ENCODE measurements at places on chromosomes 6 and 20.

DNA sequence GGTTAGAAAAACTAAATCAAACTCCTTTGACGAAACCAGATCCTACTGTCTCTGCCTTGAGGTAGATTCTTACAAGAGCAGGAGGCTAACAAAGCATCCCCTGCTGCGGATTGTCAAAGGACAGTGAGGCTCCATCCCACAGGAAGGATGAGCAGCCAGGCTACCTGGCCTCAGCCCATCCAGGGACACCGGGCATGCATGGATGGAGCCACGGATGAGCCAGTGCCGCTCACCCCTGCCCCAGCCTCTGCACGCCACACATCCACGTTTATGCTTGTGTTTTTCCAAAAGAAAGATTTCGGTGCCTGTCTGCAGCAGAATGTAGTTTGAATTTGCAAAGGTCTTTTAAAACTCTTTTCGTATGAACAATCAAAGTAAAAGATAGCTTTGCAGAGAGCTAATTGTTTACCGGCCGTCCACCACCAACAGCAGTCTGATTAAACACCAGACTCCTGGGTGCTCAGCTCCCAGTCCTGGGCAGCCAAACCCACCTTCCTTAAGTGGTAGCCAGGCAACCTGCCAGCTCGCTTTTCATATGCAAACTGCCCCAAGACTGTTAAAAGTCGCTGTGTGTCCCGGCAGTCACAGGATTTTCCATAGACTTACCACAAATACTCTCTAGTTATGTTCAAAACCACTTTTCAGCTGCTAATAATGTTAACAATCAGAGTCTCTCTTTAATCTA, 999 bp downstream of the THBS2 start:
- DNase-seq, result no peak

GRCh38 chr6:131255911-131256310, 120.6 kb downstream of the AKAP7 start:
- no peak for DNase-seq

DNA sequence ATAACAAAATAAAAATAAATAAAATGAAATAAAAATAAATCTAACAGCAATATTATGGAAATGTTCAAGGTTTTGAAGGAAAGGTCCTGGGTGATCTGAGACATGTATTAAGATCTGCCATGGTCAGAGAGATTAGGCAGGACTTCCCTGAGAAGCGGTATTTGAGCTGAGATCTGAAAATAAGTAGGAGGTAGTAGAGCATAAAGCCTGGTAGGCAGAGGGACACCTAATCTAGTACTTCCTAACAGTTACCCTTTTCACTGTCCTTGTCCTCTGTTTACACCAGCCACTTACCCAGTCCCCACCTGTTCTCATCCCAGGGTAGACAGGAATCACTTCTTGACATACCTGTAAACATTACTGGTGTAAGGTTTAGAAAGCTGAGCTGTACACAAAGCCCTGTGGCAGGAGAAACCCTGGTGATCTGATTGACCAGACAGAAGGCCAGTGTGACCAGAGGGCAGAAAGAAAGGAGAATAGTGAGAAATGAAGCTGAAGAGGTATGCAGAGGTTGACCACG, 8.3 kb upstream of the ZNF318 start:
- DNase-seq, result no peak

DNA sequence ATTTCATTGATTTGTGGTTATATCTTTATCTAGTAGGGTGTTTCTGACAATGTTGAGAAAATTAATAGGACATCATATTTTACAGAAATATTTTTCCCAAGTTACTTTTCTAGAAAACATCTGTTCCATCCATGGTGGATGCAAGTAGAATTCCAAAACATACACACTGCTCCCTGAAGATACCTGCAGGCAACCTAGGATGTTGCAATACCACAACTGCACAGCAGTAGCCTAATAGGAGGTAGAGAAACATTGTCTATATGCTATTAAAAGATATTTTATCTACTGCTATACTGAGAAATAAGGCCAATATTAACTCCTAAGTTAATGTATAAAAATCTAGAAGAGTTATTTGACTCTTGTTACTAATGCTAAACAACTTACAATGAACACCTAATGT, 6.8 kb downstream of the ILRUN start:
- no peak for DNase-seq

DNA sequence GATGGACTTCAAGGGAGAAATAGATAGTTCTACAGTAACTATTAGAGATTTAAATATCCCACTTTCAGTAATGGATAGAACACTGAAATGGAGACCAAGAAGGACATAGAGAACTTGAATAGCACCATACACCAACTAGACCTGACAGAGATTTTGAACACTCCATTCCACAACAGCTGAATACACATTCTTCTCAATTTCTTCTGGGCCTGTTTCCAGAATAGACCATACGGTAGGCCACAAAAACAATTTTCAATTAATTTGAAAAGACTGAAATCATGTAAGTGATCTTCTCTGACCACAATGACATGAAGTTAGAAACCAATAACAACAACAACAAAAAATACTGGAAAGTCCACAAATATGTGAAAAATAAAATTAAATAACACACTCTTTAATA, 979.1 kb upstream of the FLRT3 start:
- no peak for DNase-seq

GRCh38 chr20:5354901-5355300, 38.1 kb upstream of the PROKR2 start:
- DNase-seq, result no peak

GRCh38 chr6:56821005-56821432, 133.9 kb upstream of the BEND6 start:
- DNase-seq, result no peak

DNA sequence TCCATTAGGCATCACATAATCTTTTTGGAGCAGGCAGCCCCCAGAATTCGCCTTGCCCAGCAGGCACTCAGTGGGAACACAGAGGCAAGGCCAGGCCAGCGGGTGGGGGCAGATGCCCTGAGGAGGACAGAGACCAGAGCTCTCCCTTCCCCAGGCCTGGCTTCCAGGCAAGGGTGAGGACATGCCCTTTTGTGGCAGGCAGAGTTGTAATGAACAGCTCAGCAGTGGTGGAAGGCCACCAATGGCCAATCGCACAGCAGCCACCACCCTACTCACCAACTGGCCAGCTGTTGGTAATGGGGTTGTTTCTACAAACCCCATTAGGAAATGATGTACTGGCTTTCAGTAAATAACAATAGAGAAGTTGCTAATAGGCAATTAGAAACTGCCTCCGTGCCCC, 15.4 kb upstream of the DDO start:
- DNase-seq, result no peak

GRCh38 chr6:167588920-167589614, 237.6 kb upstream of the AFDN start:
- DNase-seq, result no peak

GRCh38 chr20:15561707-15562404, 1011.4 kb downstream of the KIF16B start:
- DNase-seq, result no peak

GRCh38 chr6:6816716-6817115, 228.2 kb downstream of the LY86 start:
- no peak for DNase-seq

- no peak for DNase-seq
Observed at GRCh38 chr20:56350842-56351241, 7.9 kb upstream of the FAM210B start.

DNA sequence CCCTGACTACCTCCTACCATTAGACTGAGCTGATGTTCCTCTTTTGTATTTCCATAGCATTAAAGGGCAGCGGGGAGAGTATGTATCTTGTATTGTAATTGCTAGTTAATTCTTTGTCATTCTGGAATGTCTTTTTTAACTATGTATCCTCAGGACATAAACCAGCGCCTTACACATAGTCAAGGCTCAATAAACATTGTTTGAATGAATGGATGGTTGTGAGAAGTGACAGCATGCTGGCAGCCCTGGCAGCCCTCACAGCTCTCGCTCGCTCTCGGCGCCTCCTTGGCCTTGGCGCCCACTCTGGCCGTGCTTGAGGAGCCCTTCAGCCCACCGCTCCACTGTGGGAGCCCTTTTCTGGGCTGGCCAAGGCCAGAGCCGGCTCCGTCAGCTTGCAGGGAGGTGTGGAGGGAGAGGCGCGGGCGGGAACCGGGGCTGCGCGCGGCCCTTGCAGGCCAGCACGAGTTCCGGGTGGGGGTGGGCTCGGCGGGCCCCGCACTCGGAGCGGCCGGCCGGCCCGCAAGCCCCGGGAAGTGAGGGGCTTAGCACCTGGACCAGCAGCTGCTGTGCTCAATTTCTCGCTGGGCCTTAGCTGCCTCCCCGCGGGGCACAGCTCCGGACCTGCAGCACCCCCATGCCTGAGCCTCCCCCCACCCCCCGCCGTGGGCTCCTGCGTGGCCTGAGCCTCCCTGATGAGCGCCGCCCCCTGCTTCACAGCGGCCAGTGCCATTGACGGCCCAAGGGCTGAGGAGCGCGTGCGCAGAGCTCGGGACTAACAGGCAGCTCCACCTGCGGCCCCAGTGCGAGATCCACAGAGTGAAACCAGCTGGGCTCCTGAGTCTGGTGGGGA, 93.1 kb downstream of the RNF182 start:
- no peak for DNase-seq

DNA sequence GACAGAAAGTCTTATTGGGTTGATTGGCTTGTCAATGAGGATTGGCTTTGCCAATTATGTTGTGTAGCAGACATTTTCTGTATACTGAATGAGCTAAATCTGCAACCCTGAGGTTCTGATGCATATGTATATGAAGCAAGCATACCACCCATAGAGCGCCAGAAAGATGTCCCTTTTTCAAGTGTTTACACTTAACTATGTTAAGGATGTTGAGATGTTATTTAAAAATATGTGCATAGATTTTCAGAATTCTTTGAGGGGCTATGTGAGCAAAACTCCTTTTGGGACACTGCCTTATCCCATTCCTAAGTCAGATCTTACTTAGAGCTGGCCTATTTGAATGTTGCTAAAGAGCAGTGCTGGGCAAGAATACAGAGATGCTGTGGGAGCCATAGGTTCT, 1.9 kb downstream of the AIG1 start:
- no peak for DNase-seq

DNA sequence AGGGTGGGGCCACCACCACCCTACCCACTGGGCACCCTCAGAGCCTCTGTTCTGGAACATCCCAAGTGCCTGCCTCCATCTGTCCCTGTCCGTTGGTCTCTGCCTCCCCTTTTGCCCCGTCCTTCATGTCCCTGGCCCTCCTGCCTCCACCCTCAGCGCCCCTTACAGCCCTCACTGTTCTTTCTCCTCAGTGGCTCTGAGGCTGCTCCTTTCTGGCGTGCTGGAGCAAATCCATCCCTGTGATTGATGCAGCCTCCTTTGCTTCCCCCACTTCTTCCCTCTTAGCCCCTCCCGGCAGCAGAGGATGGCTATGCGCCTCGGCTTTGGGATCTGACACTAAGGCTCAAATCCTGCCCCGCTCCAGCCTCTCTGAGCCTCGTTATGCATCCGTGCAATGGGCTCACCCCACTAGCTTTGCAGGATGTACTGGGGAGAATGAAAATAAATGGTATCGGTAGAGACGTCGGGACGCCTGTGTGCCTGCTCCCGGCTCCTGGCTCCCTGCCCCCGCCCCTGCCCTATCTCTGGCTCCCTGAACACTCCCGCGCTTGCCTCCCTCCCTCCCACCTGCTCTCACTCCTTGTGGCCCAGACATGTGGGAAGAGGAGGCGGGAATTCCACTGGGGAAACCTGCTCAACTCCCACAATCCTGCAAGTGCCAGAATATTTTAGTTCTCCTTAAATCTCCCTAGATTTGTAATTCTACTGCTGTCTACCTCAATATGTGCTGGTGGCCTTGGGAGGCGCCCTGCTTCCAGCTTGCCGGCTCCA, 13.1 kb downstream of the VSTM2L start:
- no peak for DNase-seq

- DNase-seq, result no peak
Observed at GRCh38 chr20:34634392-34634791, 42.5 kb downstream of the PIGU start.

DNA sequence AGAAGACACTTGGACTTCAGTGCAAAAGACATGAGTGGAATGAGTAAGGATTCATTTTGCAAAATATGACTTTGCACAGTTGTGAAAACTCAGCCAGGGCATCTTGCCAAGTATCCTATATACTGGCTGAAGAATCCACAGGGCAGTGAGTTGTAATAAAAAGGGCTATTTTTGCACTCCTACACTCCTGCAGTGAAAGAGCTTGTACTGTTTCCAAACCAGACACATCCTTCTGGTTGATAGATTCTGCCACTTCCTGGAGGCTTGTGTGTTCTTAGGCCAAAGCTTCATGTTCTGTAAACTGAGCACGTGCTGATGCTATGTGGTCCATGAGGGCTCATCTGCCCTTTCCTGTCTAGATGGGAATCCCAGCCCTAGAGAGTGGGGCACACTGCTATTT, 34.9 kb downstream of the GMPR start:
- no peak for DNase-seq

DNA sequence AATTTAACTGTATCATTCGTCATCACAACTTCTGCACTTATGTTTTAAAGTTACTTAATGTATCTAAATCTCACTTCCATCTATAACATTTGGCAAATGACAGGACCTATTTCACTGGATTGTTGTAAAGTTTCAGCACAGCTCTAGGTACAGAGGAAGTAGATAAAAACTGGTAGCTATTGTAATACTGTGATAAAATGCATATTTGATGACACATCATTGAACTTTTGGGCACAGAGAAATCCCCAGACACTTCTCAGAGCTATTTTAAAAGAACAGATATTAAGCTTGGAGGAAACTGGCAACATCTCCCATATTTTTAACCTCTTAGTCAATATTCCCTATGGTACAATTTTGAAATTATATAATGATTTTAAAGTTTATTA, 138.7 kb downstream of the RFPL4B start:
- no peak for DNase-seq

GRCh38 chr20:50510706-50511542, 741 bp downstream of the PTPN1 start:
- DNase-seq, result no peak

- DNase-seq, result no peak
Observed at GRCh38 chr6:15512721-15513120, 150.1 kb downstream of the DTNBP1 start.

GRCh38 chr20:36862857-36863668, 12.9 kb upstream of the TLDC2 start:
- DNase-seq, result no peak

GRCh38 chr6:108796875-108797274, 51.3 kb upstream of the ARMC2 start:
- DNase-seq, result no peak

DNA sequence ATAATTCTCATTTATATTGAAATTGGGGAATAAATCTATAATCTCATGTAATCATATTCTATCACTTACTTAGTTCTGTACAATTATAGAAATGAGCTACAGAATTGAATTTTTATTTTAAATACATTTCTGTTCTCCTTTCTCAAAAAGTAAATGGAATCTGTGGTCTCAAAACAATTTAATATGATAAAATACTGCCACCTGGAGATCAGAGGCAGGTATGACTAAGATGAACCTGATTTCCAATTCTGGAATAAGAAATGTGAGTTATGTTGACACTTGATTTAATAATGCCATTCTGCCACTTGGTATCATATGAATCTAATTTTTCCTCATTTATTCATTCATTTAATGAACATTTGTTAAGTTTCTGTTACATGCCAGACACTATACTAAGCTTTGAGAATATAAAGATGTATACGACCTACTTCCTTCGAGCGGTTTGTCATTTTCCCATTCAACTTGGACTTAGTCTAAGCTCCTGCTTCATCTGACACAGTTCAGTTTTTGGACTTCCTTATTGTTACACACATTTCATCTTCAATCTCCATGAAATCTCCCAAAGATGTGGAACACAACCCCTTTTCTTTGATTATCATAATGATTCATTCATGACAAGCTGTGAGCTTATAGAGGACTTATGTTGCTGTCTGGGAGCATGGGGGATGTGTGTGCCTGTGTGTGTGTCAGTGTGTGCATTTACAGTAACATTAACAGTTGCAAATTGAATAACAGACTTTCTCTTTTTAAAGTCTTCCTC, 7.5 kb upstream of the CCDC28A start:
- DNase-seq, result peak; percentile 55

All from OCI-LY7 (cell line).